Cortex of kidney (tissue), 1 donor: ENCODE measurements at places on chromosomes 16 and 17.

- no peak for DNase-seq
Observed at GRCh38 chr16:74774223-74775139, at the start of gene FA2H. Gene FA2H (minus strand): TSS chr16:74774820. CDS start chr16:74774755, 65 bp downstream.

- no peak for DNase-seq
Observed at GRCh38 chr16:58502217-58502921, 2.4 kb downstream of the NDRG4 start.

DNA sequence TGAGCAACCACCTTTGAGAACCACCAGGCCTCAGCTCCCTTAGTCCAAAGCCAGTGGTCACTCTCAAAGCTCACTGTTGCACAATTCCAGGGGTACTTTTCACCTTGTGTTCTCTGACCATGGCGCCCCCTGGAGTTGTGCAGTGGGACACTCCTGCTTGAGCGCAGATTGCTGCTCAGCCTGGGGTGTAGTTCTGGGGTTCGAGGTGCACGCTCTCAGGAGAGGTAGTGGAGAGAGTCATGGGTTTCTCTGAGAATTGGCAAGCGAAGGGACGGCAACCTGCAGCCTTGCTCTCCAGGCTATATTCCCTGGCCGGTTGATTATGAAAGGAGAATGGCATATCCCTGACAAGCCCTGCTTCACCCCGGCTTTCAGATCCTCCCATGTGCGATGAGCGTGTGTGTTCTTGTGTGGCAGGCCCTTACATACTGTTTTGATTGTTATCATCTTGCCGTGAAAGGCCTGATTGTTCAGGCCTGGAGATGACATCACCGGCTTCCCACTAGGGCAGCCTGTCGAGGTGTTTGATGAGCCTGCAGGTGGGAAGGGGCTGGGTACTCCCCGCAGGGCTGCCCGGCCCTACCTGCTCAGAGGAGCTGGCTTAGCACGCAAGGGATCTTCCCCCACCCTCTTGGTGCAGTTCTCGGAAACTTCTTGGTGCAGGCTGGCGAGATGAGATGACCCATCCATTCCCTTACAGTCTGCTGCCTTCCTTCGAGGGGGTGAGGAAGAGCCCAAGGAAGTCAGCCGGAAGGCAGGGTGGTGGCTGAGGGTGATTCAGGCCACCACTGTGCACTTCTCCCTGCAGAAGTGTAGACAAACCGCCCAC lies 431.2 kb downstream of the SLC39A11 start:
- no peak for DNase-seq

- no peak for DNase-seq
Observed at GRCh38 chr17:20228860-20229259, 219.7 kb downstream of the SPECC1 start.

GRCh38 chr16:67030221-67030962 lies 1.4 kb downstream of the CBFB start:
- DNase-seq, result no peak

DNA sequence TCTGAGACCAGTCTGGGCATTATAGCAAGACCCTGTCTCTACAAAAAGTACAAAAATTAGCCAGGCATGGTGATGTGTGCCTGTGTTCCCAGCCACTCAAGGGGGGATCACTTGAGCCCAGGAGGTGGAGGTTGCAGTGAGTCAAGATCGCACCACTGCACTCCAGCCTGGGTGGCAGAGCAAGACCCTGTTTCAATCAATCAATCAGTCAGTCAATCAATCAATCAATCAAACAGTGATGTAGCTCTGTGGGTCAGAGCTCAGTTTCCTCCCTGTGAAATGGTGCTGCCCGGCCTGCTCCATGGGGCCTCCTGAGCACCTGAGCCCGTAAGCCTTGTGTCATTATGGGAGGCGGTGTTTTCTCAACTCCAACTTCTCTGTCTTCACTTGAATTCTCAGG lies 167.1 kb upstream of the CIBAR2 start:
- DNase-seq, result no peak

DNA sequence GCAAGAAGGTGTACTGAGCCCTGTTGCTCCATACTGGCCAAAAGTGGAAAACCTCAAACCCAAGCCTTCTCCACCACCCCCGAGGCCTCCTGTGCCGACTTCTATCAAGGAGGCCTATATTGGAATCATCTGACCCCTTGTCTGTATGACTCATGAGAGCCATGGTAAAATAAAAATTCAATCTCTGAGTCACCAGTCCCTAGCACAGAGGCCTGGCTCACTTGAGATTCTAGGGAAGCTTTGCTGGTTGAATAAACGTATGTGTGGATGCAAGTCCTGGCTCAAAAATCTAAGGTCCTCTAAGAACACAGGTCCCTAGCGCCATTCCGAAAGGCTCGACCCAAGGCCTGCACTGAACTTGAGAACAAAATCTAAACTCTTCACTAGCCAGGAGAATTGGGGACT lies 15.0 kb downstream of the NSMCE1 start:
- no peak for DNase-seq

DNA sequence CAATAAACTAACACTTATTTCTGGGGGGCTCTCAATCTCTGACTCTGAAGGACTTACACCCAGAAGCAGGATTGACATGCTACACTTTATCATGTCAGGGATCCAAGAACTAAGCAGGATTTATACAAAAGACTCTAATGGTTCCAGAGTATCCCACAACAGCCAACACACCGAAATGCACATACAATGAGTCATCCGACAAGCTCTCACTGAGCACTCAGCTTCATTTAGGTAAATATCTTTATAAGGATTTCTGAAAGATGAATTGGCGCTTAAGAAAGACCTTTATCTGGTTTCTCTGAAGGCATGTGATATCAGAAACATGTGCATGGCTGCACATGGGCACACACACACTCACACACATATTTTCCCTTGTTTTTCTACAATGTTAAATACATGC lies 77.2 kb downstream of the TOX3 start:
- no peak for DNase-seq

DNA sequence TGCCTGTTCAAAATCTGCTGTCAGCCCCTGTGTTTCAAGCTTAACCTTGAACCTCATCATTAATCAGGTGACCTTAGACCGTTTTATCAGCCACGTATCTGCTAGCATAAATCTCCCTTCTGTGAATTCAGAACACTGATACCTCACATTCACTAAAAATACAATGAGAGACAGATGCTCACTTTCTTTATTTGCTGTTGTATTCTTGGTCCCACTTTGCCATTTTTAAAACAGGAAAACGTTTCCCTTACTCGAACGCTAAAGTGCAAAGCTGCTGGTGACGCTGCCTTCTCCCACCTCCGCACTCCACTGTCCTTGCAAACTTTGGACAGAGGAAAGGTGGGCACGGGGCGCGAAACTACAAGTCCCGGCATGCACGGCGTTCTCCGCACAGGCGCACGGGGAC lies 220 bp upstream of the ARHGAP44 start:
- DNase-seq, result peak; percentile 22

GRCh38 chr16:75494184-75494583 lies 1.1 kb downstream of the CHST6 start:
- no peak for DNase-seq

GRCh38 chr17:78966910-78967600 lies 12.7 kb downstream of the LGALS3BP start:
- no peak for DNase-seq

GRCh38 chr16:57530104-57530521 lies 6.3 kb downstream of the CCDC102A start:
- no peak for DNase-seq

GRCh38 chr17:45117334-45117733 lies 15.0 kb downstream of the PLCD3 start:
- no peak for DNase-seq

DNA sequence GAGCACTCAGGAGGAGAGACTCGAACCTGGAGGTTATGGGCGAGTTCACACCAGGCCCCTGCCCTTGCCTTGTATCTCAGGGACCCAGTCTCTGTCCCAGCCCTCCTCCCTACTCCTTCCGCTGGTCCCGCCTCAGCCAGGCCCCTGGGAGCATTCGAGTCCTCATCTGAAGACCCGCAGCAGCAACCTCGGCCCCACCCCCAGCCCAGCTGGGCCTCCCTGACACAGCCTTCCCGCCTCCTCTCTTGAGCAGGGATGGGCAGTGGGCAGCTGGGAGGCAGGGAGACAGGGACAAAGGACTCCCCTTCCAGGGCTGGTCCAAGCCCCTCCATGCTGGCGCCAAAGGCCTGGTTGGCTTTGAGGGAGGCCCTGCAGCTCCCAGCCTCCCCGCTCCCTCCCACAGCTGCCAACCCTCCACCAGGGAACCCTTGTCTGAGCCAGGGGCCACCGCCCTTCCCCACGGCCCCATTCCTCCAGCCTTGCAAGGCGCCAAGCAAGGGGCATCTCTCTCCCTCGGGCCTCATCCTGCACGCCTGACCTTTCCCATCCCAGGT lies 15.4 kb upstream of the ZC3H18 start:
- no peak for DNase-seq

DNA sequence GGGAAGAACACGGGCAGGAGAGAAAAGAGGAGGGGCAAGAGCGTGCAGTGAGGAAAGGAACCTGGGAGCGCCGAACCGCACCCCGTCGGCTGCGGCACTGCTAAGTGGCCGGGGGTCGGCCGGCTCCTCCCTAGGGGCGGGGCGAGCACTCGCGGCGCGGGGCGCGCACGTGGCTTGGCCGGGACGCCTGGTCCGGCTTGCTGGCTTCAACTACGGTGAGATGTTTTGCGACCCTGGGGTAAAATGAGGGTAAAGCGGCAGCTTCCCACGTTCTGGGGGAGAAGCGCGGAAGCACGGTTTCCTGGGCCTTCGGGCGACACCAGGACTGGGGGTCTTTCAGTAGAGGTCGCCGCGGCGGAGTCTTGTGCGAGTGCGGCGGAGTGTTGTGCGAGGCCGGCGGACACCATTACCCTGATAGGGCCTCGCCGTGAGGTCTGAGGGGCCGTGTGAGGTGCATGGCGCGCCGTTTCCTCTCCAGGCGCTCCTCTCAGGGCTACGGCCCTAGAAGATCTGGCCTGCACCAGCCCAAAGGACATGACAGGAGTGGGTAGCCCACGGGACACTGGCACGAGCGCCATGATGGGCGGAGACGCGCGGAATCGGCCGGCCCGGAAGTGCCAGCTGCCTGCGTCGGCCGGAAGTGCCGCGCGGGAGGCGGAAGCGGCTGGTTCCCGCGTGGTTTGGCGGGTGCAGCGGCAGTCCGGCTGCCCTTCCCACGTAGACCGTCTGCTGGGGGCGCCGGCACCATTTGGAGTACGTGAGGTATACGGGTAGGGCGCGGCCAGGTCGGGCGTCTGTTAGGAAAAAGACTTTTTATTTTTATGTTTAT lies at the start of the genes MYO19 and PIGW:
Gene MYO19 (minus strand): TSS at position 29 of the 829 bp plus-strand sequence. CDS start 2,330 bp downstream, outside the sequence.
Gene PIGW (plus strand): TSS at position 148 of the 829 bp plus-strand sequence. CDS start 2,115 bp downstream, outside the sequence.
- no peak for DNase-seq

- DNase-seq, result no peak
Observed at GRCh38 chr16:80752541-80752940, 51.9 kb downstream of the CDYL2 start.

DNA sequence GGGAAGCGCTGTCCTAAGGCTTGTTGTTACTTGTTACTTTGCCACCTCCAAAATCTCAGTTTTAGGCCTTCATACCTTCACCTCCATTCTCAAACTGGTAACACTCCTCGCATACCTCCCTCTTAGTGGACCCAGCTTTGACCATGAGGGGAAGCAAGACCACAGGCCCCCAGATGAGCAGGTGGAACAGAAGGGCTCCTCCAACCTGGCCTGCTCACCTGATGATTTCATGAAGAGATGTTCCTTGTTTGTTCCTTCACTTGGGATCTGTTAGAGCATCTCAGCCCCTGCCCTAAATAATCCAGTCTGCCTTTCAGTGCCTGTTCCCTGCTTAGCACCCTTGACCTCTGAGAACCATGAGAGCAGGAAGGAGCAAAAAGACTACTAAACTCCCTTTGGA lies 28.7 kb downstream of the DHX38 start:
- no peak for DNase-seq

GRCh38 chr16:57470711-57471110 lies 8.2 kb downstream of the POLR2C start:
- DNase-seq, result no peak

DNA sequence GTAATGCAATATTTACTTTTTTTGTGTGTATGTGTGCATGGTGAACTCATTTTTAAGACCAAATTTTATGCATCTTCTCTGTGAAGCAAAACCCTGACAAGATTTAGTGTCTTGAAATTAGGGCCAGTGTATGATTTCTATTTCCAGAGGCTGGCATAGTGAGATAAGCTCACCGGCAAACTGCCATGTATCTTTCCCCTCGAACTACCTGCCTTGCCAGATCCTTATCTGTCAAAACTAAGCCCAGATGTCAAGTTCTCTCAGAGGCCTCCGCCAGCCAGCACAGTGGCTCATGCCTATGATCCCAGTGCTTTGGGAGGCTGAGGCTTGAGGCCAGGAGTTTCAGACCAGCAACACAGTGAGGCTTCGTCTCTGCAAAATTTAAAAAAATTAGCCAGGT lies 10.0 kb downstream of the USP32 start:
- no peak for DNase-seq

- DNase-seq, result no peak
Observed at GRCh38 chr16:23310744-23311143, 8.6 kb downstream of the SCNN1B start.

GRCh38 chr16:4935241-4935855 lies 1.6 kb downstream of the PPL start:
- no peak for DNase-seq

DNA sequence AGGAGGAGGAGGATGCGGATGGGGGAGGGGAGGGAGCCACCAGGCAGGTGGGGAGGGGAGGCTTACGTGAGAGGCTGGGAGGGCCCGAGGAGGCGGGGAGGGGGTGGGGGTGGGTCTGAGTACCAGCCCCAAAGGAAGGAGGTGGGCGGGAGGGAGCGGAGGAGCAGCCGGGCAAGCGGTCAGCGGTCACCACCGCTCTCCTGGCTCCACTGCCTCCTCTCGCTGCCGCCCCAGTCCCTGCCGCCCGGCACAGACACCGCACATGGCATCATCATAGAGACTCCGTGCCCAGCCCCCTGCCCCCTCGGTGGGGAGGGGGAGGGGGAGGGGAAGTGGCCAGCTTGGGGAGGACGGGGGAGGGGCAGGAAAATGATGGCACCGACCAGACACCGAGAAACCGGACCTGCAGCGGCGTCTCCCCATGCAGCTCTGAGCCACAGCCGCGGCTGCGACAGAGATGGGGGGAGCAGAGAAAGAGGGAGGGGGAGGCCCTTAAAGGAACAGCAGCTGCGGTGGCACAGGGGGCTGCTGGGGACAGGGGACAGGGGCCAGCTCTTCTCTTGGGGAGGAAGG lies at the start of gene TLCD3B:
Gene TLCD3B (minus strand): TSS at position 431 of the 573 bp plus-strand sequence. CDS start 744 bp downstream, outside the sequence.
- DNase-seq, result no peak

- DNase-seq, result no peak
Observed at GRCh38 chr17:8923762-8924161, 41.7 kb downstream of the PIK3R5 start.

- no peak for DNase-seq
Observed at GRCh38 chr16:14007450-14007849, 63.7 kb upstream of the MRTFB start.

GRCh38 chr16:57137566-57138273 lies 45.3 kb downstream of the CPNE2 start:
- DNase-seq, result no peak

- no peak for DNase-seq
Observed at GRCh38 chr16:79517156-79517555, 83.4 kb downstream of the MAF start.
